Osteoblast (primary cell): ENCODE measurements at places on chromosomes 7 and 10. TPM values are rescaled to one million over a fixed set of nuclear protein-coding genes. Genes with fewer than 3 reads are reported as not detected.

DNA sequence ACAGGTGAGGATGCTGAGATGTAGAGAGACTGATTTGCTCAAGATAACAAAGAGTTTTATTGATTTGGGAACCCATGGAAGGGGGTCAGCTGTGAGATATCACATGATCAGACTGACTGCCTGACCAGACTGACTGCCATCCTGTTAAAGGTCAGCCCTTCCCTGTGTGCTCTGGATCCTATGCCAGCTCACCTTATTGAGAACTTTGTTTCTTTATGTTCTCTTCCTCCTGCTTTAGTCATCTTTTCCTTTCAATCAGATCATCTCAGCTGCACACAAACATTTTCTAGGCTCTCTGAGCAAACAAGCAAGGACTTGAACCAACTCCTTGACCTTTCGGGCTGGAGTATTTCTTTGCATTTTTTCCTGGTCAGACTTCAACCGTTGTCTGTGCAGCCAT is 50.0 kb upstream of the MTPN start:
- H3K4me3 ChIP-seq: no peak overlapping the region
- no peaks in the 10 kb centered on the region for H3K4me1 ChIP-seq
- no peak for DNase-seq
- no peak overlapping the region for H3K27ac ChIP-seq
- H3K36me3 ChIP-seq: no peaks in the 10 kb centered on the region

DNA sequence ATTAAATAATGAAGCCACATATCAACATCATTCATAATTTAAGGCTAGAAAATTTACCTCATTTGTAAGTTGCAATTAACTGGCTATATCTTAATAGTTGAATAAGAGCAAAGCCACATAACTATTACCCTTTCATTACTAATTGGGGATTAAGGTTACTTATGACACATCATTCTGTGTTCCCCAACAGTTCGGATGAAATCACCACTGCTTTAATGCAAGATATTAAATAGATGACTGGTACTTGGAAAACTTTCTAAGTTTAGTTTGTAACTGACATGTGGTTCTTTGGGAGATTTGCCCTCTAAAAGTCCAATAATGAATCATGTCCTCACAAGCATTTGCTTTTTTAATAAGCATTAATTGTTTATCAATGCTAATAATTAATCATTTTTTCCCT is 109.1 kb downstream of the MTERF1 start:
- no peak for DNase-seq
- peak overlapping the region; percentile 0 for H3K27ac ChIP-seq
- H3K4me3 ChIP-seq: no peak overlapping the region
- no peaks in the 10 kb centered on the region for H3K36me3 ChIP-seq
- no peaks in the 10 kb centered on the region for H3K27me3 ChIP-seq
- peaks cover 12% of the 10 kb centered on the region for H3K4me1 ChIP-seq

GRCh38 chr10:94010886-94011285 is 17.2 kb downstream of the PLCE1 start:
- no peak overlapping the region for H3K4me3 ChIP-seq
- H3K27me3 ChIP-seq: no peaks in the 10 kb centered on the region
- no peak for DNase-seq
- H3K4me1 ChIP-seq: peaks cover 19% of the 10 kb centered on the region

DNA sequence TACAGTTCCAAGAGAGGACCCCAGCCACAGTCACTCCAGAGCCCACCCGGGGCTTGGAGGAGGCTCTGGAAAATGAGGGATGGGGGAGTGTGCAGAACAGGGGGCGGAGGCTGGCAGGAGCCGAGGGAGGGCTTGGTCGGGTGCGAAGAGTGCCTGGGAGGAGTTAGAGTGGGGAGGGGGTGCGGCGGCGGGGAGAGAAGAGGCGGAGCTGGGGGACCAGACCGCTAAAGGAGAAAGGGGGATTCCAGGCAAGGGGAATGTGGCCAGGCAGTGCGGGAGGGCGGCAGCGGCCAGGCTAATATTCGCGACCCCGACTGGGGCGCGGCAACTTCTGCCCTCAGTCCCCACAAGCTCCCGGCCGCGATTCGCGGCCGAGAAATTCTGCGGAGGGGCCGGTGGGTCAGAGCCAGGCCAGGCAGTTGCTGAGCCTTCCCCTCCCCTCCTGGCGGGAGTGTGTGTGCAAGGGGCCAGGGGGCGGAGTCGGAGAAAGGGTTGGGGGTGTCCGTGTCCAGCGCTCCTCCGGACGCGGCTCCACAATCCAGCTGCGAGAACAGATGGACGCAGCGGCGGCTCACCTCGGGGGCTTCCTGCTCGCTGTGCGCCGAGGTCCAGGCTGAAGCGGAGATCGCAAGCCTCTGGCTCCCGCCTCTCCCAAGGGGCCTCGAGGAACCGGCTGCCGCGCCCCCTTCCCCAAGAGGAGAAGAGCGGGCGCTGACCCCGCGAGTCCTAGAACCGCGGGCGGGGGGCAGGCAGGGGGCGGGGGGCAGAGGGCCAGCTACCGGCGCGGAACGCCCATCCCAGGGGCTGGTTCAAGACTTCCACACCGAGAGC is 612 bp upstream of the SLC18A3 start:
- DNase-seq: peak; percentile 70
- peaks cover 67% of the 10 kb centered on the region for H3K27me3 ChIP-seq
- H3K36me3 ChIP-seq: no peaks in the 10 kb centered on the region
- no peaks in the 10 kb centered on the region for H3K4me1 ChIP-seq
- no peak overlapping the region for H3K27ac ChIP-seq

- peaks cover 72% of the 10 kb centered on the region for H3K4me1 ChIP-seq
- DNase-seq: no peak
- peaks cover 10% of the 10 kb centered on the region for H3K36me3 ChIP-seq
- no peaks in the 10 kb centered on the region for H3K27me3 ChIP-seq
- no peak overlapping the region for H3K4me3 ChIP-seq
Measured at GRCh38 chr10:79148452-79149344, 79.9 kb downstream of the ZMIZ1 start.

DNA sequence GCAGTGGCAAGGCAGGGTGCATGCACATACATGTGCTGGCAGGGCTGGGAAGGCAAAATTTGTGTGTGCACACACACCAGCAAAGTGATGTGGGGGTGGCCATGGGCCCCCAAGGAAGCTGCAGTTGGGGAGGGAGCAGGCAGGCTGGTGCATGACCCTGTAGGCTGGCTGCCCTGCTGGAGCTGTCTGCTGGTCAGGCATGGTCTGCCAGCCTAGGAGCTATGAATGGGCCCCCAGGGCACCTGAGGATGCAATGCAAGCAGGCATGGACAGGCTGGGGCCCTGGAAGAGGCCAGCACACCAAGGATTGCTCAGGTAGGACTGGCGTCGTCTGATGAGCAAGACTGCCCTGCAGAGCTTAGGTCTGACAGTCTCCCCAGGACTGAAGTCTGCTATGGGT is 18.2 kb upstream of the PPP1R3A start:
- no peak for DNase-seq
- no peak overlapping the region for H3K4me3 ChIP-seq
- H3K27me3 ChIP-seq: no peaks in the 10 kb centered on the region
- no peak overlapping the region for H3K27ac ChIP-seq
- no peaks in the 10 kb centered on the region for H3K36me3 ChIP-seq
- no peaks in the 10 kb centered on the region for H3K4me1 ChIP-seq

DNA sequence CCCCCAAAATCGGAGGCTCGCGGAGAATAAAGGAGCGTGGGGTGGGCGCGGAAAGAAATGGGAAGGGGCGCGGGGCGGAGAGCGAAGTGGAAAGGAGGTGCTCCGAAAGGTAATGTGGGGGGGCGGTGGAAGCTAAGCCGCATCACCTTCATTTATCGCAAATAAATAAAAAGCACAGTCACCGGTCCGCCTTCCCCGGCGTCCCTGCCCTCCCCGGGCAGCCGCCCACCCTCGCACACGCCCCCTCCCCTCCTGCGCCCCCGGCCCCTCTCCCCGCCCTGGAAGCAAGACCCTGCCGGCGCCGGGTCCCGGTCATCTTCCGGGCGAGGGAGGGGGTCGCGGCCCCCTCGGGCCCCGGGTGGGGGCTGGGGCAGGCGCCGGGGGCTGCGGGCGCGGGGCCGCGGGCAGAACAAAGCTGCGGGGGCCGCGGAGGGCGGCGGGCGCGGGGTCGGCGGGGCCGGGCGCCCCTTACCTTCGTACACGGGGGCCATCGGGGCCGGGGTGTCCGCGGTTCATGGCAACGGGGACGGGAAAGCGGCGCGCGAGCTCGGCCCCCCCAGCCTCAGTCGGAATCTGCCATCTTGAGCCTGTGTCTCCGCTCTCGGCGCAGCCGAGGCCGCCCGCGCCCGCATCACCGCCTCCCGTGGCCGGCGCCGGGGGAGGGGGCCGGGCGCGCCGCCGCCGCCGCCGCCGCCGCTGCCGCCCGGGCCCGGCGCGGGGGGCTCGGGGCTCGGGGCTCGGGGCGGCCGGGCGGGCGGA is 486 bp downstream of the HIPK2 start:
- H3K4me3 ChIP-seq: peak overlapping the region; percentile 87
- peaks cover 32% of the 10 kb centered on the region for H3K4me1 ChIP-seq
- peak overlapping the region; percentile 98 for H3K27ac ChIP-seq

GRCh38 chr10:95327367-95327766 is 36.6 kb upstream of the PDLIM1 start:
- no peak overlapping the region for H3K4me3 ChIP-seq
- H3K27me3 ChIP-seq: no peaks in the 10 kb centered on the region
- H3K36me3 ChIP-seq: no peaks in the 10 kb centered on the region
- DNase-seq: no peak
- no peak overlapping the region for H3K27ac ChIP-seq
- H3K4me1 ChIP-seq: peaks cover 6% of the 10 kb centered on the region

DNA sequence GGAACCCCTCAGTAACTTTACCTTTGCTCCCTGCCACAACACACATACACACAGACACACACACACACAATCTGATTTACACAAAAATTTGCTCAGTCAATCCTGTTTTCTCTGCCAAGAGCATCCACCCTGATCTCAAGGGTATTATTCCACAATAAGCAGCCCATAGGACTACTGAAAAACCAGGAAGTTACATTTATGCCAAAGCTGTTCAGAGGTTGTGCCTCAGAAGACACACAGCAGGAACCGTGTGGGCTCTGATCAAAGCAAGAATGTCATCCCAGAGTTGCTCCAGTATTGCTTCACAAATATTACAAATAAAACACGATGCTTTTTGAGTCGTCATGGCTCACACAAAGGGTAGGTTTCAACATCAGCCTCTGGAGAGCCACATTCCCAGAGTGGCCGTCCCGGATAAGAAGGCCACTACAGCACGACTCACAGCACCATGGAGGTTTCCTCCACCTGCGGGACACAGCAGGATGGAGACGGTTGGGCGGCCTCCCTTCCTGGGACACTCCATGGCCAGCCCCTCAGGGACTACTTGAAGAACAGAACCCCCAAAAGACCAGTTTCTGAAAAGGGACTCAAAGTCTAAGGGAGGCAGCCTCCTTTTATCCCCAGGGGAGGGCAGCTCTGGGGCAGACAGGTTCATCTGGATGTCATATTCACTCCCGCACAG is 1.6 kb downstream of the AIFM2 start:
- DNase-seq: peak; percentile 87
- H3K4me1 ChIP-seq: peaks cover 25% of the 10 kb centered on the region
- peak overlapping the region; percentile 44 for H3K27ac ChIP-seq
- no peaks in the 10 kb centered on the region for H3K27me3 ChIP-seq
- H3K36me3 ChIP-seq: no peaks in the 10 kb centered on the region

GRCh38 chr10:123109466-123109865 is 26.3 kb upstream of the HMX3 start:
- H3K36me3 ChIP-seq: no peaks in the 10 kb centered on the region
- H3K27me3 ChIP-seq: no peaks in the 10 kb centered on the region
- DNase-seq: no peak

DNA sequence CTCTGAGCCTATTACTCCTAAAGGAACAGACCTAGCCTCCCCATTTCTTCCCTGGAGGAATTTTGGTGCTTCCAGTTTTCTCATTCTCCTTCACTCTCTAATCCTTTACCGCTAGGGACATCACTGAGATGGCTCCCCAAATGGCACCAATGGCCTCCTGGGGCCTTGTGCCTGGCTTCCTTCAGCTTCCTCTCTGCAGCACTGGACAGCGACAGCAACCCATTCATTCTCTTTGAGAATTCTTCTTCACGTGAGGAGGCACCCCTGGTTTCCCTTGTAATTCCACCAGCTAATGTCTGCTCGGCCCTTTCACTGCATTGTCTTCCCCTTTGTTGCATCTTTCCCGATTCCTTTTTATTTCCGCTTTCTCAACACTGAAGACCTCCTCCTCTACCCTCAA is 24.6 kb upstream of the KDM7A start:
- peaks cover 14% of the 10 kb centered on the region for H3K4me1 ChIP-seq
- H3K36me3 ChIP-seq: no peaks in the 10 kb centered on the region
- no peak for DNase-seq

DNA sequence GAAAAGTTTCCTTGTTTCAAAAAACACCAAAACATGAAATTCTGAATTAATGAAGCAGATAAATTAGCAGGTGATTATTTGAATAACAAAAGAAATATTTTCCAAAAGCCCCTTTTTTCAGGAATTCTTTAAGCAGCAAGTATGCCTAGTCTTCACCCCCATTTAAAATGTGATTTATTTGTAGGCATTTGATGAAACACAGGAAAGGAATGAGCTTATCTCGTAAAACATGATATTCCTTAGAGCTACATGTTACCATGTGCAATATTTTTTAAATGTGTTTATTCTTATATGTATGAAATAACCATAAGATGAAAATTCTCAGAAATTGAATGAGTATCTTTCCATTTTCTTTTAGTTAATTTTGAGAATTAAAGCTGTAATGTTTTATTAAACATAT is 106.1 kb downstream of the CHN2 start:
- H3K36me3 ChIP-seq: no peaks in the 10 kb centered on the region
- H3K27ac ChIP-seq: no peak overlapping the region
- no peak for DNase-seq
- no peaks in the 10 kb centered on the region for H3K4me1 ChIP-seq
- no peak overlapping the region for H3K4me3 ChIP-seq
- H3K27me3 ChIP-seq: peaks cover 15% of the 10 kb centered on the region

DNA sequence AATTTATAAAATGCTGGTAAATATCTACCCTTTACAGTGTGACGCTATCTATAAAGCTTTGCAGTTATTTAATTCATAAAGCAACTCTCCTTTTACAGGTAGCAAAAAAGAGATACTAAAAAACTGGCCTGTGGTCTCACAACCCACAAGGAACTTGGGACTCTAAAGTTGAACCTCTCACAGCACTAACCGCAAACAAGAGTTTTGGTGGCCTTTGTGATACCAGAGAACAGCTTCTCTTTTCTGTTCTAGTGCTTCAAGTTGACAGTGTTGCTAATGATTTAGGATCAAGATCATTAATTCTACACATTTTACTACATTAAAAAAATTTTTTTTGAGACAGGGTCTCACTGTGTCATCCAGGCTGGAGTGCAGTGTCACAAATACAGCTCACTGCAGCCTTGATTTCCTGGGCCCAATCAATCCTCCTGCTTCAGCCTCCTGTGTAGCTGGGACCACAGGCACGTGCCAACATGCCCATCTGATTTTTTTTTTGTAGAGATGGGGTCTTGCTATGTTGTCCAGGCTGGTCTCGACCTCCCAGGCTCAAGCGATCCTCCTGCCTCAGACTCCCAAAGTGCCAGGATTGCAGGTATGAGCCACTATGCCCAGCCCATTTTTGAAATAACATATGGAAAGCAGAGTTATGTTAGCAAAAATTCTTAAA is 56.0 kb upstream of the ST8SIA6 start:
- no peak overlapping the region for H3K4me3 ChIP-seq
- H3K27me3 ChIP-seq: no peaks in the 10 kb centered on the region
- DNase-seq: no peak
- no peak overlapping the region for H3K27ac ChIP-seq
- no peaks in the 10 kb centered on the region for H3K36me3 ChIP-seq

GRCh38 chr10:74451127-74451829 is 300.3 kb downstream of the ADK start:
- no peaks in the 10 kb centered on the region for H3K4me1 ChIP-seq
- H3K36me3 ChIP-seq: no peaks in the 10 kb centered on the region
- no peaks in the 10 kb centered on the region for H3K27me3 ChIP-seq
- no peak overlapping the region for H3K4me3 ChIP-seq
- DNase-seq: no peak

Gene ZFAND2A
- 11.8 and 13.0 TPM in 2 replicates for total RNA-seq

Gene HOXA3
- 3.5 and 4.0 TPM in 2 replicates for total RNA-seq

Gene DLX5
- 2.5 and 3.2 TPM in 2 replicates for total RNA-seq

Gene KNDC1
- under 0.01 TPM in 1 of 2 replicates, not detected in the other for total RNA-seq
